ENCODE measurements at places on chromosomes 13 and 19.
A peak's percentile ranks its signal among the peaks of the same experiment; 100 is the strongest.

DNA sequence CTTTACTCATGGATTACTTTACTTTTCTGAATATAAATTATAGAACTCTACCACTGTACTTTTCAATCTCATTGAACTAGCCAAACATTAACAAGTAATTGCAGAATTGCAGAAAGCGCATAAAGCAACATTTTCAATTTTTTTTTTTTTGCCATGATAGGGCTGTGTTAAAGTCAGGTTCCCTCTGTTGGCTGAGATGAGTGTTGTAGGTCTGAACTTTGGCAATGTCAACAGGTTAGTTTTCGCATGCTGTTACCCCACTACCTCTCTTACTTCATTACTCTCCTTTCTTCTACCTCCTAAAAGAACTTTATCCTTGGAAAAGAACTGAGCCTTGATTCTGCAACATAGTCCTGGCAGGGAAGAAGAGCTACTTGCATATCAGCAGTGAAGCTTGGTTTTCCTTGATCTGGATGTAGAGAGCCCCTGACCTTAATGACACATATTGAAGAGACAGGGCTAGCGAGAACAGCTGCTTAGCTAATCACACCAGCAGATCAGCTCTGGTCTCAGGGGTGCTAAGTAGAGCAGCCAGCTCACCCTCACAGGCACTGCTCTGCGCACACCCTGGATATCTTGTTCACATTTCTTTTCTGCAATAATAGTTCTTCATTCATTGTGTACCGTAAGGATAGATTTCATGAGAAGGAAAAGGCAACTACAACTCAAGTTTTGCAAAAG is 119.5 kb downstream of the FLT1 start:
- no peak for DNase-seq

DNA sequence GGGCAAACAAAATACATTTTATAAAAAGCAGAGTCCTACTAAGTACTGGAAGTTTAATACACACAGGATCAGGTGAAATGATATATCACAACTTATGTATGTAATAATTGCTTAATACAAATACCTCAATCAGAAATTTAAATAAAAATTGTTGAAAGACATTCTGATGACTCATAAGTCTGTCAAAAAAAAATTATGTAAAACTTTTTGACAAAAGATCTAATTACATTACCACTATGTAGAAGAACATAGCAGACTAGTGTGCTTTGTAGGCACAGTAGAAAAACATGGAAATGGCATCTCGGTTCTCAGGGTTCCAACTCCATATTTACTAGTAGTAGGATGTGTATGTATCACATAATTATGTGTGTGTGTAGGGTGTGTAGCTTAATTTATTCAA is 156.2 kb downstream of the DNAJC3 start:
- DNase-seq: no peak

GRCh38 chr13:103030776-103031175 is 35.4 kb downstream of the SLC10A2 start:
- no peak for DNase-seq

GRCh38 chr19:13796301-13797057 is 1.2 kb downstream of the ZSWIM4 start:
- DNase-seq: no peak

- peak; percentile 83 for DNase-seq
Measured at GRCh38 chr19:16586991-16587832, 15.0 kb upstream of the SLC35E1 start.

- DNase-seq: no peak
Measured at GRCh38 chr13:46926916-46927590, 30.2 kb upstream of the HTR2A start.

DNA sequence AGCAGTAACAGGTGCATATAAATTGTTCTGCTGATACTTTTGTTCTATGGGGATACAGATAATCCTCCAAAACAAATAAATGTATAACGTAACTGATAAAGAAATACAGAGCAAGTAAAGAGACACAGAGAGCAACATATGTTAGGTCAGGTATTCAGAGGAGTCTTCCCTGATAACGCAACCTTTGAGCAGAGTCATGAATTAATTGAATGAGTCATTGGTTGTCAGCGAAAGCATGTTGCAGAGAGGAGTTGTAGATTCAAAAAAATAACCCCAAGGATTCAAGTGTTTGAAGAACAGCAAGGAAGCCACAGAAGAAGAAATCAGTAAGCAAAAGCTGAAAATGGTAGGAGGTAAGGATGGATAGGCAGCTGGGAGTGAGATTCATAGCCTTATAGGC is 245.2 kb downstream of the TBC1D4 start:
- DNase-seq: no peak

- DNase-seq: peak; percentile 31
Measured at GRCh38 chr19:18915639-18916038, 3.5 kb downstream of the COPE start.

- no peak for DNase-seq
Measured at GRCh38 chr19:31071136-31071855, 277.9 kb downstream of the TSHZ3 start.

DNA sequence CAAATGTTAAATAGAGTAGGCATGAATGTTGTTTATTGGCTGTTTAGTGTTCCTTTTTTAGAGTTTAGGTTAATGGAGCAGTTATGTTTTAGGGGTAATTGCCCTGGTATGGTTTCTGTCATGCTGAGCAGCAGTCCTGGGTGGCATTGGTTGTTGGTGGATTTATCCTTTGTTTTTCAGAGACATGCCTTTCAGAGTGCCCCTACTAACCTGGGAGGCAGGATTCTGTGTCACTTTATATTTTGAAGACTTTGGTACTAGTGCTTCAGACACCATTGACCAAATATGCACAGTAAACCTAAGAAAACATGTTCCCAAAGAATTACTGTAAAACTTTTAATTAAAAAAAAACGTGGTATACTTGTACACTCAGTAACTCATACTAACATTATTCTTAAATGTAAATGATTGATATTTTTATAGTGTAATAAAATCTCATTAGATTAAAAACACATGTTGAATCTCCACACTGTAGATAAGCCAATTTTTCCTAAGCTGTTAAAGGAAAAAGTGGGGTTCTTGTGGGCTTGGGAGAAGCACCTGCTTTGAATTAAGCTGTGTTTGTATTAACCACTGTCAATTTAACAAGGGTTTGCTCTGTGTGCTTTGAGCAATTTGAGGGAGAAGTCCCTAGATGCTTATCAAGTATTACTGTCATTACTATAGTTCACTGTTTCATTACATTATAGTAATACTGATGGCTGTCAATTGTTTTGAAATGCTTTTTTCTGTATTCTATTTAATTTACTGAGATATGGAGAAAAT is 133.2 kb downstream of the LMO7 start:
- no peak for DNase-seq

- DNase-seq: no peak
Measured at GRCh38 chr19:771332-771785, 20.4 kb downstream of the MISP start.

DNA sequence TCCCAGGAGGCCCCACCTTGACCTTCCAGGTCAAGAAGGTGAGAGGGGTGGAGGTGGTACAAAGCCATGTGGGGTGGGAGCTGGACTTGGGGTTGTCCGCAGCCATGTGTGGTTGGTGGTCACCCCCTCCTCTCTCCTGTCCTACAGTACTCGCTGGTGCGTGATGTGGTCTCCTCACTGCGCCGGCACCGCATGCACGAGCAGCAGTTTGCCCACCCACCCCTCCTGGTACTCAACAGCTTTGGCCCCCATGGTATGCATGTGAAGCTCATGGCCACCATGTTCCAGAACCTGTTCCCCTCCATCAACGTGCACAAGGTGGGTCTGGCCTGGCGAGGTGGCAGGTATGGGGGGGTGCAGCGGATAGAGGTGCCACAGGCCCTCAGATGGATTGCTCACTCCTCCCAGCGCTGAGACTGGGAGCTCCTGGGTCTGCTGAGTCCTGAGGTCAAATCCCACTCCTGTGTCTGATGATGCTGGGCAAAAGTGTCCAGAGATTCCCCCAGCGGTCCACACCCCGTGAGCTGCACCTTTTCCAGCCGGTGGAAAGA is 1.7 kb downstream of the PPAN start:
- DNase-seq: no peak

DNA sequence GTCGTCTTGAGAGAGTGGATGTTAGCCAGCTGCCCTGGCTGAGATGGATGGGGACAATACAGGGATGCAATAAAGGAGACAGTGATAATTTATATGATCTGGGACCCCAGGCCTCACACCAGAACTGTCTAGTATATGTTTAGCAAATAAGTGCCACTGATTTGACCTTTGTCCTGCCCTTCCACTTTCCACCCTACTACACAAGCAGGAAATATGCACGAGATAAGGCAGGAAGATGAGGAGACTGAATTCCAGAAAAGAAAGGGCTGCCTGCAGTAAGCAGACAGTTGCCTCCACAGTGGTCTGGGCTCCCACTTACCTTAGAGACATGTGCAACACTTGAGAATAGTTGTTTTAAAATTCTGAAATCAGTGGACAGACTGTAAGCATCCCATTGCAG is 80.2 kb upstream of the ZNF91 start:
- DNase-seq: no peak

GRCh38 chr19:45276284-45276687 is 25.2 kb downstream of the MARK4 start:
- DNase-seq: no peak

DNA sequence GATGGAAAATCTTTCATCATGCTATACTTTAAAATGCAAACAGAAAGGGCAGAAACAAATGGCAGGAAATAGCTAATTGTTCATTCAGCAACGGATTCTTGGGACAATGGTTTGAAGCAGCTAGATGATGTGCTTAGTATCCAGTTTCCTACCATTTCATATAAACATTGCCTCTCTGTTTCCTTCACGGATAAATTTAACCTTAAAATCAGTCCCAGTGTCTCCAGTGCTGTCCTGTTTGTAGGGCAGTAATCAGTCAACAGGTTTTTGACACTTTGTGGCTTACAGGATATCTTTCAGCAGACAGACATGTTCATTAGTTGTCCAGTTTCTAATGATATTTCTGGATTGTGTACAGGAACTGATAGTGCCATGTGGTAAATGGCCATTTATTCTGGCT is 24.7 kb upstream of the RB1 start:
- no peak for DNase-seq

DNA sequence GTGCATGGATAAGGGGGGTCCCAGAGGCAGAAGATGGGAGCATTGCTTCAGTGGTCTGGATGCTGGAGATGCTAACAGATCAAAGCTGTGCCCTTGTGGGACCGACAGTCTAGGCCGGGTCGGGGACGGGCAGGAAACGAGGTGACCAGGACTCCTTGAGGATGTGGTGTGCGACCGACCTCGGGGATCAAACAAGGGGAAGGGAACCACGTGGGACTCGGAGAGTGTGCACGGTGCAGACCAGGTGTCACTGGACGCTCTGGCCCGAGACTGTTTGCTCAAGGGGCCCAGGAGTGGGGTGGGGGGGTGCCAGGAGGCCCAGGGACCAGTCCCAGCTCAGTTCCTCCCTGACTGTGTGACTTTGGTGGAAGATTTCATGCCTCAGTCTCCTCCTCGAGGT is 6.0 kb downstream of the NFIC start:
- DNase-seq: no peak
